Substantia nigra (tissue), 51 donors: ENCODE measurements at places on chromosomes 6 and 20.

GRCh38 chr6:169802790-169803189, 51.4 kb downstream of the ERMARD start:
- no peak for DNase-seq

DNA sequence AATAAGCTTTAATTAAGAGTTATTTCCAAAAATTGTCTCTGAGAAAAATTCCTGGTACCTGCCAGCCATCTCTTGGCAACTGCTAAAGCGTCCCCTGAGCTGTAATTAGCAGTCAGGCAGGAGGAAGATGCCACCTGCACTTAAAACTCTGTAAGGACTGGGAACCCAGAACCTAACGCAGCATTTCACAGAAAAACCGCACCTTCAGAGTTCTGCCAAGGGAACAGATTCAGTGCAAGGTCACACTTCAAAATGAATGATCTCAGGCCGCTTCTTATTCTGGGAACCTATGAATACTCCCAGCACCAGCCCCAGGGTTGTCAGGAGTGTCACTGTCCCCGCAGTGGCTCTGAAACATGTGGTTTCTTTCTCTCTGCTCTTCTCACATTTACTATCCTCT, 36.7 kb downstream of the INSM1 start:
- DNase-seq: no peak

- no peak for DNase-seq
Observed at GRCh38 chr6:32182555-32182981, 1.5 kb downstream of the AGER start.

DNA sequence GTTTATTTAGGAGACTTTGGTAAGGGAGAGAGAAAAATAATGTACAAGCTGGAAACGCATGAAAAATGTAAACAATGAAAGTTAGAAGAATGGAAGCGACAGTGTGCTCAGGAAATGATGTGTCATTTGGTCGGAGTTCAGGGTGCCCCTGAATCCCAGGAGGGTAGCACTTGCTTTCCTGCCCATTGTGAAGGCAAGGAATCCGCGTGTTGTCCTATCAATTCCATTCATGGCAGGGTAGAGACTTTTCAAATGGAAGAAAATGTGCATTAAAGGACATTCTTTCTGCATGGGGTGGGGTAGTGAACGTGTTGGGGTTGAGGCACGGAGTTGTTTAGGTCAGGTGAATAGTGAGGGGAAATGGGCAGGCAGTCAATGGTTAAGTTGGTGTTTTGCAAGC, 33.7 kb downstream of the GCNT2 start:
- no peak for DNase-seq

DNA sequence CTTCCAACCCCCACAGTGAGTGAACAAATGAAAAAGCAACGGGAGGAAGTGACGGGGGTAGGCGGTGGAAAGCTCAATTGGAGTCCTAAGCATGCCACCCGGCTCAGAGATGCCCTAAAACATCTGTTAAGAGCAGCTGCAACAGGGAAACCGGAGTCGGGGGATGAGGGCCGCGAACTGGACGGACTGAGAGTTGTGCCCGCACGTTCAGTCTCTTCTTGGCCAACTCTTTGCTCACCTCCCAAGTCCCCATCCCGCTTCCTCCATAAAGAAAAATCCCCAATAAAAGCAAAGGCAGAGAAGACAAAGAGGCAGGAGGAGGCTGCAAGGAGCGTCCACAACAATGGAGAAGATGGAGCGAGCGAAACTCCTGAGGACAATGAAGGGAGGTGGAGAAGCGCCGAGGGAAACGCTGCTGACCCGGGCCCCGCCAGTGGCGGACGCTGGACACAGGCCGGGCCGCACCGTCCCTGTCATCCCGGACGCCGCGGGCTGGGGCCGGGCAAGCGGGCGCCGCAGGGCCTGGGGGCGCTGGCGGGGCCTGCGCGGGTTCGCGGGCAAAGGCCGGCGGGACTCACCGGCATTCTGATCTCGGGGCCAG, 600 bp downstream of the SEC63 start:
- DNase-seq: no peak

- no peak for DNase-seq
Observed at GRCh38 chr6:135938576-135939207, 87.2 kb downstream of the PDE7B start.

DNA sequence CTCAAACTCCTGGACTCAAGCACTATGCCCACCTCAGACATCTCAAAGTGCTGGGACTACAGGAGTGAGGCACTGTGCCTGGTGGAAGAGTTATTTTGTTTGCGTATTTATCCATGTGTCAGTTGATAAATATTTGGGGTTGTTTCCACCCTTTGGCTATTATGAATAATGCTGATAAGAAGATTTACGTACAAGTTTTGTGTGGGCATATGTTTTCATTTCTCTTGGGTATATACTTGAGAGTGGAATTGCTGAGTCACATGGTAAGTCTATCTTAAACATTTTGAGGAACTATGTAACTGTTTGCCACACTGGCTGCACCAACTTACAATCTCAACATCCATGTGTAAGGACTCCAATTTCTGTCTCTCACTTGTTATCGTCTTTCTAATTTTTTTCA, 200.3 kb downstream of the RNGTT start:
- no peak for DNase-seq

DNA sequence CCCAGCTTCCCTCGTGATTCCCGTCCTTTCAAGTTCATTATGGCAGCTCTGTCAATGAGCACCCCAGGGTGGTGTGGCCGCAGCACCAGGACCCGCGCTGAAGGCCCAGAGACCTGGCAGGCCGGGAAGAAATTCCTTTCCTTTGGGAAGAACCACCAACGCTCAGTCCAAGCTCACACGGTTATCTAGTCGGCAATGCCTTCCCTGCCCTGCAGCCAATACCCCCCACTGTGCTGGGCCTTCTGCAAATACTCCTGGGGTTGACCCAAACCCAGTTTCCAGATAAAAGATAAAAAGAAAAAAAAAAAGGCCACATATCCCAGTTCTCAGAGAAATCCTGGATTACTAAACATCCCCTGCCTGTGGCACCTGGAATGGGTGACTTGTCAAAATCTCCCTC, 28.7 kb downstream of the PXDC1 start:
- no peak for DNase-seq

GRCh38 chr6:144335311-144335861, 50.3 kb downstream of the UTRN start:
- DNase-seq: no peak

- peak; percentile 22 for DNase-seq
Observed at GRCh38 chr6:122491919-122492555, 20.4 kb upstream of the SERINC1 start.

DNA sequence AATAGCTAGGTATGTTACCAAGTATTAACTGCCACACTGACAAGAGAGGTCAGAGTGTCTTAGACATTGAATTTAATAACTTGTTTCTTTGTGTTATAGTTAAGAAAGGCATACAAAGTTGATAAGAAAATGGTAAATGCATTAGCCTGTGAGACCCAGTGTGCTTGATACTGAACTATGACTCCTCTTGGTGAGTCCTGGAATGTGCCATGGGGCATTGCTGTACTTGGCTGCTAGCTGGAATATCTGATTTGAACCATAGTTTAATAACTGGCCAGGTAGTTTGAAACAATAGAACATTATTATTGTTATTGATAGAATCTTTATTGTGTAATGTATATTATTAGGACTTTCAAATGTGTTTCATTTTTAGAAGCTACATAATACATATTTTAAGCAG, 70.0 kb downstream of the ZFAND3 start:
- no peak for DNase-seq

DNA sequence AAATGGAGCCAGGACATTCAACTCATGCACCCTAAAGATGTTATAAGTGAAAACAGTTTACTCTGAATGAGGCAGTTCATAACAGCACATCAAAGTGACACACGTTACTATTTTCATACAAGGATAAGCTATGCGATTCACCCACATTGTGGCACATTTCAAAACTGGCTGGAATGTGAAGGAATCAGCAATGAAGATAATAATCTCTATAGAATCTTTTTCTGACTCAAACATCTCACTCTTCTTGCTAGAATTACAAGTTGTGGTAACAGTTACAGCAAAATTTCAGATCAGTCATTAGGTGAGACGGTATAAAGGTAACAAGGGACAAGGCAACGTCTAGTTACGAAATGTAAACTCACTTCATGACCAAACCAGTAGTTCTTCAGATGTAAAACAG, 17.5 kb downstream of the TMEM244 start:
- no peak for DNase-seq

- peak; percentile 15 for DNase-seq
Observed at GRCh38 chr6:132715204-132715603, 1.3 kb upstream of the VNN1 start.

- DNase-seq: no peak
Observed at GRCh38 chr20:45094201-45094600, 6.7 kb downstream of the KCNS1 start.

GRCh38 chr20:58605292-58606065, 45.6 kb upstream of the STX16 start:
- no peak for DNase-seq

GRCh38 chr6:63573899-63574553, 1.7 kb downstream of the LOC128125822 start:
- DNase-seq: no peak

- DNase-seq: no peak
Observed at GRCh38 chr6:3271756-3272155, 13.0 kb downstream of the PSMG4 start.

DNA sequence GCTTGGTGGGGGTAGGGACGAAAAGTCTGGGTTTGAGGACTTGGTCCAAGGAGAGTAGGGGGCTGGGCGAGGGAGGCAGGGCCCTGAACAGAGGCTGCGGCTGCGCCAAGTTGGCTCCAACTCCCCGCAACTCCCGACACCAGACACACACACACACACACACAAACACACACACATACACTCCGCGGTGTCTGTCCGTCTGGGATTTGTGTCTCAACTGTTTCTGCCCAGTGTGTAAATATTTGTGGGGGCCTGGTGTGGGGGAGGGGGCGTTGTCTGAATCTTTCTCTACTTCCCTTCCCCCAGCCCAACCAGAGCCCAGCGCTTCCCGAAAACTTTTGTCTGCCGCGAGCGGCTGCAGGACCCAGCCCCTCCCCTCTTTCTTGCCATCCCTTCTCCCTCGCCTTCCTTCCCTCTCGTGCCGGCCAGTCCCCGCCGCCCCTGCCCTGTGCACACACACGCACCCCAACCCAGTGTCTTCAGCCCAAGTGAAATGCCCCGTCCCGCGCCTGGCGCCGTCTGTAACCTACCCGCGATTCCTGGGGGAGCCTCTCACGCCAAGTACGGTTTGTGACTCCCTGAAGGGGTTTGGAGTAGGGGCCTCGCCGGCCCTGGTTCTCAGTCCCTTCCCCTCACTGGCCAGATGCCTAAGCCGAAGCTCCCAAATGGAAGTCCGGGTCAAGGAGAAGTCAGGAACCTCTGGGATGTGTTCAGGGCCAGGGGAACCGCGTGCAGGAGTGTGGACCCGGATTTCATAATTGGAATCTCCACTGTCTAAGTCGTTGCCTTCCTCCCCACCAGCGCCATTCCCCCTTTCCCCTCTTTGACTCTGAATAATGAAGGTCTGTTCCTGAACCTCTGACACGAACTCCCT, 904 bp downstream of the MDFI start:
- no peak for DNase-seq

DNA sequence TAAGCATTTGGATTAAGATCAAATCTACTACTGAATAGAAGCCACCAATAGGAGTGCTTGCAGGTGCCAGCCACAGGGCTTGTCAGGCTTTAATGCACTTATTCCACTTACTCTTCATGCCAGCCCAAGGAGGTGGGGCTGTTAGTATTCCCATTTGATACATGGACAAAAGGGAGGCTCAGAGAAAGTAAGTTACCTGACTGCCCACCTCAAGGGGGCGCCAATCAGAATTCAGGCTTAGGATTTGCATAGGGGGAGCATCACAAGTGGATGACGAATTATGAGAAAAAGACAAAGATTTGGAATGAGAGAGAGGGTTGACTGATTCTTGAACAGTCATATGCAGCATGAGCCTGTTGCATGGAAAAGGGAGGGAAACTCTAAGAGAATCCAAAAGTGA, 188.4 kb upstream of the TSHZ2 start:
- DNase-seq: no peak

DNA sequence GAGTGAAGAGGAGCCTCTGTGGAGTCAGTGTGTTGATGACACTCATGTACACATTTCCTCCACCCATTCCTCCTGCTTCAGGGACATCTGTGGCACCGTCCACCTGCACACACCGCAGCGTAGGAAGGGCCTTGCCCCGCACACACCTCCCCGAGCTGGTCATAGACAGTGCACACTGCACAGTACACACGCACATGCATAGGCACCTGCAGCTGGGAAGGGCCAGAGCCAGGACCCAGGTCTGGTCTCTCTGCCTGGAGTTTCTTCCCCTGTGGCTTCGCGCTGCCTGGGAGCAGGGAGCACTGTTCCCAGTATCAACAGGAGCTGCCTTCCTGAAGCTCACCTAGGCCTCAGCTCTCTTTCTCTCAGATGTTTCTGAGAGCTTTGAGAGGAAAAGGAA, 340.5 kb downstream of the TAF4 start:
- DNase-seq: no peak

GRCh38 chr20:62437496-62437895, 10.2 kb upstream of the RBBP8NL start:
- no peak for DNase-seq

DNA sequence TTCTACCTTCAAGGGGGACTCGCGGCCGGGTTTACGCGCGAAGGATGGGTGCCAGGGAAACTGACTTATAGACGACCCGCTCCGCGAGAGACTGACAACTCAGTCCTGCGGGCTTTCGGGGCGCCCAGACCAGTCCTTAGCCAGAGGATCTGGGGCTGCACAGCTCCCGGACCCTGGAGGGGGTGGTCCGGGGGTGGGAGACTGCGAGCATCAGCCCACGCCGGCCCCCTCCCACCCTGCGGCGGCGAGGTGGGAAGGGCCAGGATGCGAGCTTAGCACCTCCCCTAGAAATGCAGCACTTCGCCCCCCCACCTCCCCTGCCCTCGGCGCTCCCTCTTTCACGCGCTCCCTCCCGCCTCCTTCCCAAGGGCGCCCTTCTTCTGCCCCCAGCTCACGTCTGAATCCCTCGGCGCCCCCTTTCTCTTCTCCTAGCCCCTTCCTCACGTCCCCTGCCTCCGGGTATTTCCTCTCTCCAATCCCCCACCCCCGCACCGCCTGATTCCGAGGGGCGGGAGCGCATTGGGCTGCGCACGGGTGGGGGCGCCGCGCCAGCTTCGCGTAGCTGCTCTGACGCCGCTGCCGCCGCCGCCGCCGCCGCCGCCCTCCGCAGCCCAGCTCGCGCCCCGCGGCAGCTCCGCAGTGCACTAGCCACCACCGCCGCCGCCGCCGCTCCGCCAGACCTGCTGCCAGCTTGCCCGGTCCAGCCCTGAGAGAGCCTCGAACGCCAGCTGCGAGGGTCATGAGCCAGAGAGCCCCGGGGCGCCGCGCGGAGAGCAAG, at the start of gene SLC32A1:
SLC32A1 (plus strand) TSS at position 639 of the 778 bp plus-strand sequence. CDS start 239 bp downstream, outside the sequence.
- DNase-seq: no peak

- no peak for DNase-seq
Observed at GRCh38 chr6:137452333-137452894, 41.8 kb downstream of the OLIG3 start.
